Astrocyte (in vitro differentiated cells and primary cell): ENCODE measurements at places on chromosomes 4 and X. TPM values are rescaled to one million over a fixed set of nuclear protein-coding genes. Genes with fewer than 3 reads are reported as not detected.
A peak's percentile ranks its signal among the peaks of the same experiment; 100 is the strongest.

Gene SPCS3
- 207 and 225 TPM in 2 replicates for total RNA-seq

Gene NIPAL1
- 3.8 and 4.9 TPM in 2 replicates for total RNA-seq

Gene SLITRK4
- total RNA-seq: 2.7 and 3.7 TPM in 2 replicates

Gene TLL1
- 1.9 and 2.7 TPM in 2 replicates for total RNA-seq

Gene TAB3
- total RNA-seq: 17.7 and 19.3 TPM in 2 replicates

- no peak for DNase-seq
- no peaks in the 10 kb centered on the region for H3K27me3 ChIP-seq
- no peak overlapping the region for H3K4me3 ChIP-seq
- H3K36me3 ChIP-seq: no peaks in the 10 kb centered on the region
- H3K27ac ChIP-seq: no peak overlapping the region
- peaks cover 11% of the 10 kb centered on the region for H3K4me1 ChIP-seq
These were observed 9.7 kb upstream of the TREX2 start for GRCh38 chrX:153455571-153455970.

DNA sequence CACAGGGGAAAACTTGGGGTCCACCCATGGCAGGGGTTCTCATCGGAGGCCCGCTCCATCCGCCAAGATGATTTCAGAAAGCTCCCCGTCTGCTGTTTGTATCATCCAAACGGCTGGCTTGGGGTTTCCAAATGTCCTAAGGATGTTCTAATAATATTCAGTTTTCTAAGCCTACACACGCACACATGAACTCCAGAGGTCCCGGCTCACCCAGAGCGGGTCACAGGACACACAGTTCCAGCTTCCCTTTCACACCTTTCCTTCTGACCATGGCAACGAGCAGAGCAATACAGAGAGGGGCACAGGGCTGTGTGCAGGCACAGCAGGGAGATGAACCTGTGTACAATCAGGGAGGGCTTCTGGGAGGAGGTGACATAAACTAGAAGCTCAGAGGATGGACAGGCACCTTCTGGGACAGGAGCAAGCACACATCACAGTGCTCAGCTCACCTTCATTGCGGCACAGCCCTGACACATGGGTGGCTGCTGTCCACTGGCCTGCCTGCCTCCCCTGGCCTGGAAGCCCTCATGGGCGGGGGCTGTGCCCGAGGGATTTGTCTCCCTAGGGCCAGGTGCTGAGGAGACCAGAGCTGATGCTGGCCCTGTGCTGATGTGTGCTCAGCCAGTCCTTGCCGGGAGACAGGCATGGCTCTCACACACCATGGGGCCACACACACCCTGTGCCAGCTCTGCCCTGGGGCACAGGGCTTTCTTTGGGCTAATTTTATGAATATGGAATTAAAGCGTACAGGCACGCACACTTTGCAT lies 44.8 kb downstream of the ABLIM2 start:
- no peak overlapping the region for H3K4me3 ChIP-seq
- peaks cover 15% of the 10 kb centered on the region for H3K27me3 ChIP-seq
- no peak for DNase-seq
- H3K36me3 ChIP-seq: no peaks in the 10 kb centered on the region

- H3K27ac ChIP-seq: no peak overlapping the region
- DNase-seq: peak; percentile 57
- H3K4me3 ChIP-seq: no peak overlapping the region
These were observed 527.7 kb upstream of the MAGEB2 start for GRCh38 chrX:29687687-29688086.

GRCh38 chrX:16451334-16451733 lies 198.6 kb upstream of the S100G start:
- DNase-seq: no peak
- no peaks in the 10 kb centered on the region for H3K4me1 ChIP-seq
- H3K4me3 ChIP-seq: no peak overlapping the region

DNA sequence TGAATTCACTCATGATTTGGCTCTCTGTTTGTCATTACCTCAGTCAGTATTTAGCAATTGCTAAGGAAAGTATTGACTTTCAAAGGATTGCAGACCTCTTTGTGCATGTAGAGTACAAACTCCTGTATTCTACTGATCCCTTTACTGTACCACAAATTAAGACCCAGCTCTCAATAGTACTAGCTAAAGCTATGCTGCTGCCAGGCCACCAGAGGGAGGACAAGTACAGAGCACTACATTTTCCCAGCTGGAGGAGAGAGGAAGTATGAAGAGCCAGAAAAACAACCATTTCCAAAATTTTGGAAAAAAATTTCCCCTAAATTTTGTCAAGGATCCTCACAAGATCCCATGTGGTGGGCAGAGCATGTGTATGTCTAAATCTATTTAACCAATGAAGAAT lies 175.0 kb upstream of the MTMR8 start:
- no peaks in the 10 kb centered on the region for H3K4me1 ChIP-seq
- H3K27ac ChIP-seq: no peak overlapping the region
- H3K36me3 ChIP-seq: no peaks in the 10 kb centered on the region
- no peak for DNase-seq

- DNase-seq: no peak
- no peaks in the 10 kb centered on the region for H3K36me3 ChIP-seq
- no peak overlapping the region for H3K4me3 ChIP-seq
- H3K4me1 ChIP-seq: no peaks in the 10 kb centered on the region
These were observed 36.7 kb downstream of the HMGB3 start for GRCh38 chrX:151019856-151020255.
